Stimulated activated CD4-positive, alpha-beta T cell treated with anti-CD3 and anti-CD28 coated beads, TNF-alpha, amount 100 ng/mL, for 48 hours (primary cell): ENCODE measurements at places on chromosomes 16 and 17.

GRCh38 chr16:13926891-13927290 is 6.9 kb downstream of the ERCC4 start:
- DNase-seq, result no peak

DNA sequence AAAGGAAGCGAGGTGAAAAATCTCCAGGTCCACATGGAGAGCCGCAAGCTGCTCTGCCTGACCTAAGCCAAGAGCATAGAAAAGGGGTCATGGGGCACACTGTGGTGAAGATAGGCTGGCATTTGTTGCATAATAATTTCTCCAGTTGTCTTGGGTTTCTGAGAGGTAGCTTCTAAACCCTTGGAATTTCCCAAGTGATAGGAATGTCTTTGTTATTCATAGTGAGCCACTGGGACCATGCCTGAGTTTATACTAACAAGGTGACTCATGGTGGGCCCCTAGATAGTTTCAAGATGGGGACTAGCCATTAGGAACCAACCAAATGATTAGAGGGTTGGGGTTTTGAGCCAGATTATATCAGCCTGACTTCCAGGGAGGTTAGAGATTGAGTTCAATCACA is 25.6 kb downstream of the SOST start:
- DNase-seq, result no peak

DNA sequence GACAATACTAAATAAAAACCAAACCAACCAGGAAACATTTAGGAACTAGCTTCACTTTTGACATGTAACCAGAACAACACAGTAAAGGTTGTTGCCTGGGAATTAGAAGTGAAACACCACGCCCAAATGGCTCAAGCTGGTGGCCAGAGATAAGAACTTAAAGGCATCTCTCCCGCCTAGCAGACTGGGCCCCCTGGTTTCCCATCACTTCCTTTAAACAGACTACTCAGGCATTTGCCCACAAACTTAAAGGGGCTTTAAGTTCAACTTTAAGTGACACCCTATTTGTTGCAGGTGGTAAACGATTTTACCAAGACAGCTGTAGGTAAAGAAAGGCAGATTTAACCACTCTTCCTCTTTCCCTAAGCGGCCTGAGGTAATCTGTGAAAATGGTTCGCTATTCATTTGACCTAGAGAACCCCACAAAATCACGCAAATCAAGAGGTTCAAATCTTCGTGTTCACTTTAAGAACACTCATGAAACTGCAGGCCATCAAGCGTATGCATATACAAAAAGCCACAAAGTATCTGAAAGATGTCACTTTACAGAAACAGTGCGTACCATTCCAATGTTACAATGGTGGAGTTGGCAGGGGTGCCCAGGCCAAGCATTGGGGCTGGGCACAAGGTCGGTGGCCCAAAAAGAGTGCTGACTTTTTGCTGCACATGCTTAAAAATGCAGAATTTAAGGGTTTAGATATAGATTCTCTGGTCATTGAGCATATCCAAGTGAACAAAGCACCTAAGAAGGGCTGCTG is 40.8 kb upstream of the BPTF start:
- DNase-seq, result no peak

DNA sequence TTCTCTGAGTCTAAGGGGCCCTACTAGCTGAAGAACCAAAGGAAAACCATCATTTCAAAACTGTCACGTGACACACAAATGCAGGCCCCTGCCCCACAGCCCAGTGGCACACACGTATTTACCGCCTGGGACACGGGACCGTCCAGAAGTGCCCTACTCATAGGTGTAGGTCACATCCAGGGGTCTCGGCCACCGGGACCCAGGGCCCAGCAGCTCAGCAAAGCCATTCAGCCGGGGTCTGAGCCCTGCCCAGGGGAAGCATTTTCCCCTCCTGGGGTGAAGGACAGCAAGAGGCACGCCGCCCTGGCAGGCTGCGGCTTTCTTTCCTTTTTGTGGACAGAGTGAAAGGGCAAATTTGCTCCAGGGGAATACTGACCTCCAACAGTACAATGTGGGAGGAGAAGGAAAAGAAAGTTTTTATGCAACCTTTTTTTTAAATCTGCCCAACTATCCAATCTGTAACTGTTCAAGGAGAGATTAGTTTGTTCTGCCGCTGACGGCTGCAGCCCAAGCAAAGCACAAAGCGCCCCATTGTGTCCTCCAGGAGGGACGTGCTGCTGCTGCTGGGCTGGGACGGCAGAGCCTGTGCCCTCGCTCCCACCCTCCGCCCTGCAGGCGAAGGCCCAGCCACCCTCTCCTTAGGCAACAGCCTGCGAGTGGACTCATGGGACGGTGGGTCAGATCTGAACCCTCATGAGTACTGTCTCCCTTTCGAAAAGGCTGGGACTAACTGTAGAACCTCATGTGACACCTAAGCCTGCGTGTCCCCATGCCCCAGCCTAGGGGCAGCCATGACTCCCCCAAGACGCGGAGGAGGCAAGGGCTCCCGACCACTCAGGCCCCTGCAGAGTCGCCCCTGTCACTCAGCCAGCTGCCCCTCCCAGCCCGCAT is 21.3 kb downstream of the SLC7A5 start:
- DNase-seq, result no peak

GRCh38 chr16:55398762-55399161 is 74.8 kb downstream of the IRX6 start:
- DNase-seq, result no peak

DNA sequence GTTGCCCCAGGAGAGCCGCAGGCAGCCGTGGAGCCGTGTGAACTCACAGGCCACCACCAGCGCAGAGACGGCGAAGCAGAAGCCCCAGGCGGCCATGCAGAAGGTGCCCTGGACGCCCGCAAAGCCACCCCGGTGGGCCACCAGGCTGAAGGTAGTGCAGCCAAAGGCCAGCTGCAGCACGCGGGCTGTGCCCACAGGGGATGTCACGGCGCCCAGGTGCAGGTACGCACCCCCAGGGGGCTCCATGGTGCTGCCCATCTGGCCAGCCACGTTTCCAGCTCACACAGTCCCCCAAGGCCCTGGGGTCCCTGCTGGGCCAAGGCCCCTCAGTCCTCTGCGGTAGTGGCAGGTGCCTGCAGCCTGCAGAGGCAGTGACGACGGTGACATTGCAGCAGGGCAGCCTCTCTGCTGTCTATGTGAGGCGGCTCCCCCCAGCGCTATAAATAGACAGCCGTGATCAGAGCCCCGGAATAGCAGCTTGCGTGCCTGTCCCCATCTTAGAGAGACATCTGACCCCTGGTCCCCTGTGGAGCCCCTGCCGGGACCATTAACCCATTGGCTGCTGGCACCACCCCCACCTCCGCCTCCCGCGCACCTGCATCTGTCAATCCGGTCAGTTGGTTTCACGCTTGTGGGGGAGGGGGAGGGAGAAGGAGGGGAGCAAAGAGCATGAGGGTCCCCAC is 4.5 kb upstream of the PYCR1 start:
- no peak for DNase-seq

DNA sequence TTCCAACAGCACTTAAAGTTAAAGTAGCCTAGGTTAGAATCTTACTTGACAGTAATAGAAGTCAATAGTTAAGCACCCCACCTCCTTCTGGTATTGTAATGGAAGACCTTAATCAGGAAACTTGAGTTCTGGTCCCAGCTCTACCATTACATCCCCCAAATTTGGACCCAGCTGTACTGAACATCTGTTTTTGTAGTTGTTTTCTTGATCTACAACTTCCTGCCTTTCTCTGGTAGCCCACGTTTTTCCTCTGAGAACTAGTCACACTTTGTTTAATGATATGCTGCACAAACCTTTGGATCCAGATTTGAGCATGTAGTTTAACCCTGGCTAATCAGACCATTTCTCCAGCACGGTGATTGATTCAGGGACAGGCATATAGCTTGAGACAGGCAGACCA is 505.0 kb downstream of the HS3ST4 start:
- no peak for DNase-seq

- DNase-seq, result no peak
Measured at GRCh38 chr17:62963296-62963695, 2.7 kb upstream of the TANC2 start.

DNA sequence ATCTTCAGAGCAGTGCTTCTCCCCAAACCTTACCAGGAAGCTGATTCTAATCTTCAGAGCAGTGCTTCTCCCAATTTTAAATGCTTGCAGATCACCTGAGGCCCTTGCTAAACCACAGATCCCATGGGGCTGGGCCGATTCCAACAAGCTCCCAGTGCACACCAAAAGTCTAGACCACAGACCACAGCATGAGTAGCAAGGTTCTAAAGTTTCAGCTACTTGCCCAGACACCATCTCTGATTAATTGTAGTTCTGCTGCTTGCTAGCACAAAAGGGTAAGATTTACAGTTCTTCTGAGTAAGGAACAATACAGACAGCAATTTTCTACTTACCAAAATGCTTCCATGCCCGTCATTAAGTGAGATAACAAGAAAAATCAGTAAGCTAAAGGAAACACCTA is 12.2 kb downstream of the CLEC3A start:
- DNase-seq, result no peak

DNA sequence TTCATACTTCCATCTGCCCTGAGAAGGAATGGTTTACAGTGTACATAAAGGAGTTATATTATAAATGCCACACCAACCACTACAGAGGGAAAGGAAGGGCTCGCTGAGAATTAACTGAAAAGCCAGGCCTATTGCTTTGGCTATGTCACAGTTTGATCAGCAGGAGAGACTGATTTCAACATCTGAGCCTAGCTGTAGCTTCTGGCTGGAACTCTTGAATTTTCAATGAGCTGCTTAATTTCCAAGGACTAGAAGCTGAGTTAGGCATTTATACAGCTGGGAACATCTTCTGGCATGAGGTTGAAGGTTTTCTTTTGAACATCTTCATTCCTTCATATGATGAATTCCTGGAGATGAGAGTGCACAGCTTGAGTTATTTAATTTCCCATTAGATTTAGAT is 47.6 kb upstream of the GNAO1 start:
- no peak for DNase-seq

DNA sequence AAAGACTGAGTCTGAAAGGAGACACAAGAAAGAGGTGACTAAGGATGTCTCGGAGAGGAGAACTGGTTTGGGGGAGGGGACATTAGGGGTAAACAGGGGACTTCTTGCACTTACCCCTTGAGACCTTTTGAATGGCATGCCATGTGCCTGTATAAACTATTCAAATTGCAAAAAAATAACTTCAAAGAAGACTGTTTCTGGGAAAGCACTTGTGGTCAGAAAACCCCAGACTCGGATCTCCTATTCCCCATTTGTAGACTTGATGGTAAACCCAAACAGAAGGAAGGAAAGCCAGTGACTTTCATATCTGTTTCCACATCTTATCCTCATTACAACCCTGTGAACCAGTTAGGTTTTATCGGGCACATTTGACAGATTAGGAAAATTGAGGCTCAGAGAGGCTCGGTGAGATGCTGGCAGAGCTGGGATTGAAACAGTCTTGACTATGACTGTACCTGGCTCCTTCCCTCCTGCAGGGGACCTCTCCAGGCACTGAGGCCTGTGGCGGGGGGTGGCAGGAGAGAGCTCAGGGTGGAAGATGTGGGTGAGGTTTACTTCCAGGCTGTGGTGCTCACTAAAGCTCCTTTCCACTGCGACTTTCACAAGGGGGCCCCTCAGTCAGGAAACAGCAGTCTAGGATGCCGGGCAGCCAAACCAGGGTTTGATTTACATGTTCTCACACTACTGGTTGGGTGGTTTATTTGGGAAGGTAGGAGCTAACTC is 30.5 kb upstream of the PLCG2 start:
- DNase-seq, result no peak

GRCh38 chr16:9097266-9098219 is 6.1 kb downstream of the HAPSTR1 start:
- DNase-seq, result no peak

GRCh38 chr17:62703261-62703775 is 75.8 kb downstream of the MRC2 start:
- DNase-seq, result no peak

GRCh38 chr17:32302860-32303649 is 37.4 kb downstream of the RHBDL3 start:
- DNase-seq, result no peak

- DNase-seq, result no peak
Measured at GRCh38 chr17:14760719-14761411, 460.0 kb downstream of the HS3ST3B1 start.

DNA sequence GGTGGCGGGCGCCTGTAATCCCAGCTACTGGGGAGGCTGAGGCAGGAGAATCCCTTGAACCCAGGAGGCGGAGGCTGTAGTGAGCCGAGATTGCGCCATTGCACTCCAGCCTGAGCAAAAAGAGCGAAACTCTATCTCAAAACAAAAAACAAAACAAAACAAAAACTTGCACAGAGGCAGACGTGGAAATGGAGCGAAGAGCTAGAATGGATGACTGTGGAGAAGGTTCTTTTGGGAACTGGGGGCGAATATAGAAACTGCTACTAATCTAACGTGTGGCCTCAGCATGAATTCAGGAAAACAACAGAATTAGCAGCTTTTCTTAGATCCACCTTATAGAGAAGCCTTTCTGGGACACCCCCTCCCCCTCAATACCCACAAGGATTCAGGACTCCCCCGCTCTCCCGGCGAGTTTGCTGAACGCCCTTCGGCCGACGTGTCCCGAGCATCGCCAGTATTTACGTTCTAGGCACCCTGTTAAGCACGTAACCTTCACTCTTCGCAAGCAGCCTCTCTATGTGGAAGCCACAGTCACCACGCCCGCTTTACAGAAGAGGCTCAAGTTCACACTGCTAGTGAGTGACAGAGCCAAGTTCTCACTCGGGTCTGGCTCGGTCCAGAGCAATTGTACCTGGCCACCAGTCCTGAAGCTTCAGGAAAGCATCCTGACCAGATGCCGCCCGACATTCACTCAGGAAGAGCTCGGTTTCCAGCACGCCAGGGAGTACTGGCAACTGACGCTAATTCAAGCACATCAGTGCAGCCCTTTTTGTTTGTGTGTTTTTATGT is 13.3 kb upstream of the ABR start:
- DNase-seq, result no peak

GRCh38 chr17:30300818-30301217 is 9.1 kb upstream of the BLMH start:
- DNase-seq, result no peak

DNA sequence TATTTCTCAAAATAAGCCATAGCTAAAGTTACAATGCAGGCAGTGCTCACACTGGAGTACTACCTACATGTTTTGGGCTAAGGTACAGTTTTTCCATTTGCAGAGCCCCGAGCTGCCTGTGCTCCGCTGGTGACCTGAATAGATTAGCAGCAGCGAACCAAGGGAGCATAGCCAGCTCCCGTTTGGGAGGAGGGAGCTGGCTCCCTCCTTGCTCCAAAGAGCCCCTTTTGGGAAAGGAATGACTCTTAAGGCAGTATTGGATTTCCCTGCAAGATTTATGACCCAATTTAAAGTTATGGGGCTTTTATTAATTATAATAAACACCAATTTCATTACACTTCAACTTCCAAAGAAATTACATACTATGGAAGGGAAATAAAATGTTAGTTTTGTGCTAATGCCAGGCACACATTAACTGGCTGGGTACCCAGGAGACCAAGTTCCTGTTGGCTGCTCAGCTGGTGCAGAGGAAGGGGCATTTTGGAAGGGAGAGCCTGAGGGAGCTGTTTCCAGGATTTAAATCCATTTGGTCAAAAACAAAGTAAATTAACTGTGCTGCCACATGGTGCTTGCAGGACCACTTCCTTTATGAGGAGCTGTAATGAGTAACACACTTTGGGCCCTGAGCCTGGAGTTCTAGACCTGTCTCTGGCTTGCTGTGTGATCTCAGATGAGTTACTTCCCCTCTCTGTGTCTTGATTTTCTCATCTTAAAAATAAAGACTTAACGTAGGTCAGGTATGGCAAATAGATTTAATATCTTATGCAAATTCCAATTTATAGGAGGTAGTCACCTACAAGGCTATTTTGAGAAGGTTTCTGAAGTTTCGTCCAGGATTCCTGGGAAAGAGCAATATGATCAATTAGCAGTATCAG is 362.1 kb upstream of the CCL2 start:
- no peak for DNase-seq
